ENCODE measurements at places on chromosomes 4 and X. TPM values are rescaled to one million over a fixed set of nuclear protein-coding genes. Genes with fewer than 3 reads are reported as not detected.

DNA sequence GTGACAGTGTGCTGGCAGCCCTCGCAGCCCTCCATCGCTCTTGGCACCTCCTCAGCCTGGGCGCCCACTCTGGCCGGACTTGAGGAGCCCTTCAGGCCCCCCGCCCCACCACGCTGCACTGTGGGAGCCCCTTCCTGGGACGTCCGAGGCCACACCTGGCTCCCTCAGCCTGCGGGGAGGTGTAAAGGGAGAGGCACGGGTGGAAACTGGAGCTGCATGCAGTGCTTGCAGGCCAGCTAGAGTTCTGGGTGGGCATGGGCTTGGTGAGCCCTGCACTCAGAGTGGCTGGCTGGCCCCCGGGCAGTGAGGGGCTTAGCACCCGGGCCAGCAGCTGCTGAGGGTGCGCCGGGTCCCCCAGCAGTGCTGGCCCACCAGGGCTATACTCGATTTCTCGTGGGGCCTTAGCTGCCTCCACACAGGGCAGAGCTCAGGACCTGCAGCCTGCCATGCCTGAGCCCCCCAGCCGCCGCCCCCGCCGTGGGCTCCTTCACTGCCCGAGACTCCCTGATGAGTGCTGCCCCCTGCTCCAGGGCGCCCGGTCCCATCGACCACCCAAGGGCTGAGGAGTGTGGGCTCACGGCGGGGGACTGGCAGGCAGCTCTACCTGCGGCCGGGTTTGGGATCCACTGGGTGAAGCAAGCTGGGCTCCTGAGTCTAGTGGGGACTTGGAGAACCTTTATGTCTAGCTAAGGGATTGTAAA is 1672.7 kb upstream of the PCDH7 start:
- no peaks in the 10 kb centered on the region for H3K27me3 ChIP-seq
- H3K4me1 ChIP-seq: no peaks in the 10 kb centered on the region
- H3K27ac ChIP-seq: no peak overlapping the region
- H3K4me3 ChIP-seq: no peak overlapping the region
- DNase-seq: no peak
- no peaks in the 10 kb centered on the region for H3K36me3 ChIP-seq

Gene TRPC5OS
- not detected for total RNA-seq

- no peaks in the 10 kb centered on the region for H3K36me3 ChIP-seq
- H3K27me3 ChIP-seq: no peaks in the 10 kb centered on the region
- H3K4me3 ChIP-seq: no peak overlapping the region
- no peaks in the 10 kb centered on the region for H3K4me1 ChIP-seq
Measured at GRCh38 chr4:189767941-189768340, 172.7 kb upstream of the FRG1 start.

GRCh38 chr4:22661443-22661842 is 31.3 kb upstream of the GBA3 start:
- no peak overlapping the region for H3K4me3 ChIP-seq
- no peak overlapping the region for H3K27ac ChIP-seq
- H3K4me1 ChIP-seq: no peaks in the 10 kb centered on the region
- no peaks in the 10 kb centered on the region for H3K36me3 ChIP-seq

- no peaks in the 10 kb centered on the region for H3K27me3 ChIP-seq
- no peak overlapping the region for H3K4me3 ChIP-seq
- no peaks in the 10 kb centered on the region for H3K4me1 ChIP-seq
- H3K27ac ChIP-seq: no peak overlapping the region
Measured at GRCh38 chrX:3518870-3519269, 172.4 kb upstream of the MXRA5 start.

Gene DCAF8L1
- not detected for total RNA-seq

Gene ARHGAP6
- total RNA-seq: not detected

DNA sequence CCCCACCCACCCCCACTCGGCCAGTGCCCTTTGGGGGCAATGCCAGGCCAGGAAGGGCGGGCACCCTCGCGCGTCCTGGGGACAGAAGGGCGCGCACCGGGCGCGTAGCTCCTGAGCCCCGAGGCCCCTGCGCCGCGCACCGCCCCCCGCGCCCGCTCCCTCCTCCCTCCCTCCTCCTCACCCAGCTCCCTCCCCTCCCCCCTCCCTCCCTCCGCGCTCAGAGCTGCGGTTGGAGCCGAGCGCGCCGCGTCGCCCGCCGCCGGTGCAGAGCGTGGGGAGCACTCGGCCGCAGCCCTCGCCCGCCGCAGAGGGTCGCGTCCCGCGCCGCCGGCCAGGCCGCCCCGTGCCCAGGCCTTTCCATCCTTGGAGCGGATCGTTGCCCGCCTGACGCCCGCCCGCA is at the start of gene ATP2B3:
Gene ATP2B3, plus strand, starts transcription at position 220 of the 400 bp plus-strand sequence. CDS start 18,606 bp downstream, outside the sequence.
- H3K4me3 ChIP-seq: no peak within 1 kb of the TSS
- H3K4me1 ChIP-seq: no peaks in the 10 kb centered on the region
- DNase-seq: no peak
- no peaks in the 10 kb centered on the region for H3K36me3 ChIP-seq
- H3K27me3 ChIP-seq: no peaks in the 10 kb centered on the region

Gene IQCM
- not detected for total RNA-seq

GRCh38 chrX:69504626-69505612 is 793 bp downstream of the NALF2 start:
- no peaks in the 10 kb centered on the region for H3K27me3 ChIP-seq
- H3K27ac ChIP-seq: no peak overlapping the region
- no peak for DNase-seq
- no peak overlapping the region for H3K4me3 ChIP-seq
- no peaks in the 10 kb centered on the region for H3K4me1 ChIP-seq

DNA sequence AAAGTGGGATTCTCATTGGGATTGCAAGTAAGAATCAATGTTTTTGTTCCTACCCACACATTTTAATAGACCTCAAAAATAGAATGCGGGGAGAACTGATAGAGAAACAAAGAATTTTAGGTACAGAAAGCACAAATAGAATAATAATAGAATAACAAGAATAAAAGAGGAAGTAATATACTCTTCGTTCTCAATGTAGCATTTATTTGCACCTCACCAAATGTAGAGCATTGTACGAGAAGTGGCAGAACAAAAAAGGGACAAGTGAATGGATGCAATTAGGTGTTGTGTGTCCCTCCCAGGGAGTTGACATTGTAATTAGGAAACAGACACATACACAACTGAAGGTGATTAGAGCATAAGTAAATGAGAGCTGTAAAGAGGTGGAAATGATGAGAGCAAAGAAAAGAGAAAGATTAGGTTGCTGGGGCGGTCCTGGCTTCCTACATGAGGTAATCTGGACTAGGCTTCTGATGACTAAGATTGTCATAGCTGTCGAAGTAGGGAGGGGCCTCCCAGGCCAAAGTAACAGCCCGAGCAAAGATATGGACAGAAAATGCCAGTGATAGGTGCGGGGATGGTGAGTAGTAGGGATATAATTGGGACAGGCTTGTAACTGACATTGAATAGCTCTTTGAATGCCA is 10.4 kb downstream of the RAB9A start:
- DNase-seq: no peak
- H3K4me1 ChIP-seq: peaks cover 77% of the 10 kb centered on the region
- no peaks in the 10 kb centered on the region for H3K36me3 ChIP-seq
- no peaks in the 10 kb centered on the region for H3K27me3 ChIP-seq
- H3K27ac ChIP-seq: no peak overlapping the region
- no peak overlapping the region for H3K4me3 ChIP-seq

DNA sequence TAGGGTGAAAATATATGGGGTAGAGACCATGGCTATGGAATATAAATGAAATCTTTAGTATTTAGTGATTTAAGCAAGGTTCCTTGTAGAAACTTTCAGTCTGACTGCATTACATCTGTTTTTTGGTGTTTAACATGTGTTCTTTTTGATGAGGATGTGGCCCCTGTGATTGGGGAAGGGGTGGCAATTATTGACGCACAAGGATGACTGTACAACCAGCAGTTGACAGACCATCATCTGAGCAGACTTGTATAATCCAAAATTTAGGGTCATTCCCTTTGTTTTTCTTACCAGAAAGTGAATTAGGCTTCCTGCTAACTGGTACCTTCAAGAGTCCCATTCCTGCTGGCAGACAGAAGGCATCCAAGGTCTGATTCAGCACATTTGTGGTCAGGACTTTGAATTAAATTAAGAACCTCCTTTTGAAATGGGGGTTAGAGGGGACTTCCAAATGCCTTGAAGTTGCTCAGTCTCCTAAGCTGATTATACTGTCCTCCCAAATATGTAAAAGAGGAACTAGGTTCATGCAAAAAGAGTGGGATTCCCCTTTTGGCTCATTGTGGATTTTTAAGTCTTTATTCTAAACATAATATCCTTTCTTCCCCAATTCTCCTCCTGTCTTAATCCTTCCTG is 112.4 kb upstream of the CXCL13 start:
- DNase-seq: no peak
- H3K36me3 ChIP-seq: no peaks in the 10 kb centered on the region
- H3K4me1 ChIP-seq: no peaks in the 10 kb centered on the region
- no peaks in the 10 kb centered on the region for H3K27me3 ChIP-seq
- no peak overlapping the region for H3K27ac ChIP-seq

- no peak overlapping the region for H3K27ac ChIP-seq
- no peaks in the 10 kb centered on the region for H3K36me3 ChIP-seq
Measured at GRCh38 chrX:25726539-25726938, 411.6 kb upstream of the MAGEB18 start.

DNA sequence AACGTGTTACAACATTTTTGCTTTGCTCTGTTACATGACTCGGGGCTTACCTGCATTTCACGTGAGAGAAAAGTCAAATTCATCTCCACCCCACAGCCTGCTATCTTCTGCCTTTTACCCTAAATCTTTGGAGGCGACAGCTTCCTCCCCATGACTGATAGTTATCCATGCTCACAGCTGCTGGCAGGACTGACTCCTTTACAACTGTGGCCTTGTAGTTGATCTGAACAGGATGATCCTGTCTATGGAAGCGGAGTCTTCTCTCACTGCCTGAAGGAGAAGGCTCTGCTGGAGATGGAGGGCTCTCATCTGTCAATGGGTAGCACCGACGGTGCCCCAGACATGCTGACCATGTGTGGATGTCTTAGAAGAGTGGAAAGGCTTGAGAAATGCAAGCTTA is 151.0 kb downstream of the CBR4 start:
- H3K27me3 ChIP-seq: no peaks in the 10 kb centered on the region
- H3K4me3 ChIP-seq: no peak overlapping the region
- H3K27ac ChIP-seq: no peak overlapping the region
- no peaks in the 10 kb centered on the region for H3K36me3 ChIP-seq

Gene PFKFB1
- total RNA-seq: 0.78 TPM

DNA sequence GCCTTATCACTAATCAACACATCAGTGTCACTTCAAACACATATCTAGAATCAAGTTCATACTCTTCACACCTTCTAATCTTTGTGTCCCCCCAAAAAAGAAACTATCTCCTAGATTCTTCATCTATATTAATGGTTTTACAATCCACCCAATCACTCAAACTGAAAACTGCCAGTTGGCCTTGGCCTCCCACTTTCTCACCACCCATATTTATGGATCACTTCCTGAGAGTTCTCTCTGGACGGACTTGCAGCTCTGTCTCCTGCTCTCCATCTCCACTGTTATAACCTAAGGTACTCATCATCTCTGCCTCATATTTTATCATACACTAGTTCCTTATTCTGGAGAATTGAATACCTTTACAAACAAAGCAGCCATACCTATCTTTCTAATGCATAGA is 106.1 kb upstream of the ATOH1 start:
- H3K27ac ChIP-seq: no peak overlapping the region
- H3K36me3 ChIP-seq: no peaks in the 10 kb centered on the region
- no peaks in the 10 kb centered on the region for H3K27me3 ChIP-seq

GRCh38 chr4:2732526-2732925 is 23.6 kb downstream of the TNIP2 start:
- H3K27me3 ChIP-seq: no peaks in the 10 kb centered on the region
- H3K4me1 ChIP-seq: no peaks in the 10 kb centered on the region
- H3K36me3 ChIP-seq: peaks cover 30% of the 10 kb centered on the region
- no peak overlapping the region for H3K27ac ChIP-seq

GRCh38 chr4:10091531-10092181 is 24.9 kb downstream of the WDR1 start:
- H3K27ac ChIP-seq: peak overlapping the region; percentile 1
- H3K36me3 ChIP-seq: peaks cover 89% of the 10 kb centered on the region
- no peaks in the 10 kb centered on the region for H3K27me3 ChIP-seq
- DNase-seq: no peak
- H3K4me1 ChIP-seq: peaks cover 64% of the 10 kb centered on the region
- no peak overlapping the region for H3K4me3 ChIP-seq

GRCh38 chr4:25065431-25065858 is 34.7 kb upstream of the LGI2 start:
- no peak overlapping the region for H3K27ac ChIP-seq
- no peaks in the 10 kb centered on the region for H3K27me3 ChIP-seq
- DNase-seq: no peak
- H3K36me3 ChIP-seq: no peaks in the 10 kb centered on the region
- no peak overlapping the region for H3K4me3 ChIP-seq
- H3K4me1 ChIP-seq: no peaks in the 10 kb centered on the region

Gene GASK1B
- 0.70 TPM for total RNA-seq

DNA sequence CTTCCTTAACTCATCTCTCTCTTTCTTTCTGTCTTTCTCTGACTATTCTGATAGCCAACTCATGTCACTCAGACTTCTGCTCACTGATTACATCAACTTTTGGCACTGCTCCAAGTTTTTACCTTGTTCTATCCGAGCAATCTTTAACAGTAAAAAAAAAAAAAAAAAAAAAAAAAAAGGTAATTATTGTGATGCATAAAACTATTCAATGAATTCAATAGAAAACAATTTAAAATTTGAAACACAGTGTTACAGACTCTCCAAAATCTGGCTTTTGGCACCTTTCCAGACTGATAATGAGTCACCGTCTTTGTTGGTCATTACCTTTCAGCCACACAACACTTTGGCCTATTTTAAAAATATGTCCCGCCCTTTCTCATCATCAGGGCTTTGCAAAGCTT is 229.5 kb downstream of the GALNTL6 start:
- H3K27me3 ChIP-seq: no peaks in the 10 kb centered on the region
- H3K4me1 ChIP-seq: no peaks in the 10 kb centered on the region
- H3K36me3 ChIP-seq: no peaks in the 10 kb centered on the region

DNA sequence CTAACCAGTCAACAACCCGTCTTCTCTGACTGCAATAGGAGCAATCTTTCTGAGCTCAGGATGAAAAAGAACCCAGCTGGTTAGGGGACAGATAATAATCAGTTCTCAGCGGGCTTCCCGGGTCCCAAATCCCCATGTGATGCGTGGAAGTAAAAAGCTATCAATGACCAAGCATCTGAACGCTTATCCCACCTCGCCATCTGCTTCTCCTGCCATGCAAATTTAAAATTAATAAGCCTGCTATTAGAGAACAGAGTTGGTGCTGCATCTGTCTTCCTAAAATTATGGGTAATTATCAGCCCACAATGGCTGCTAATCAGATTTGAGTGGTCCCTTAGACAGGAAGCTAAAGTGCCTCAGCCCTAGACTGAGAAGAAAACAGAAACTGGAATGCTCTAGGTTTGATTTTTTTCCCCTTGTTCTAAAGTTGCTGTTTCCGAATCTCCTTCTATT is 37.5 kb downstream of the AFAP1 start:
- peaks cover 7% of the 10 kb centered on the region for H3K4me1 ChIP-seq
- H3K36me3 ChIP-seq: no peaks in the 10 kb centered on the region
- no peak overlapping the region for H3K27ac ChIP-seq
- no peak for DNase-seq

DNA sequence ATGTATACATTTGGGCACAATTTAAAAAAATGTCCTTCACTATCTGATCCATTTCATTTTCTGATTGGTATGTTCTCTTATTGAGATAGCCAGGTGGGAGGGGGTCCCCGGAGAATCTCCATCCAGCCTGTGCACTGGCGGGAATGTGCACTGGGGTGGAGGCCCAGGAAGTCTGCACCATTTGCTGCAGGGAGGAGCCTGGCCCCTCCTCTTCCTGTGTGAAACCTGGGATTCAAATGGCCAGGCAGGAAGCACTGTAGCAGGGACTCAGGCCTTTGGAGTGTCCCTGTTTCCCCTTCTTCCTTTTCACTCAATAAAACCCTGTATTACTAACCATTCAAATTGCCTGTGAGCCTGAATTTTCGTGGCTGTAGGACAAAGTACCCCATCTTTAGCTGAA is 44.3 kb downstream of the GPRIN3 start:
- H3K4me3 ChIP-seq: no peak overlapping the region
- H3K4me1 ChIP-seq: peaks cover 93% of the 10 kb centered on the region
- no peak for DNase-seq
- H3K36me3 ChIP-seq: no peaks in the 10 kb centered on the region
- H3K27me3 ChIP-seq: no peaks in the 10 kb centered on the region
- no peak overlapping the region for H3K27ac ChIP-seq

Data from CD4-positive, alpha-beta memory T cell (primary cell).